Pancreas (tissue), 10 donors: ENCODE measurements at places on chromosomes 5 and 9. TPM values are rescaled to one million over a fixed set of nuclear protein-coding genes. Genes with fewer than 3 reads are reported as not detected.

- no peaks in the 10 kb centered on the region for H3K27me3 ChIP-seq
- DNase-seq = no peak
- no peak overlapping the region for H3K4me3 ChIP-seq
- H3K4me1 ChIP-seq = no peaks in the 10 kb centered on the region
- H3K27ac ChIP-seq = no peak overlapping the region
Measured at GRCh38 chr5:147560718-147561331, 51.0 kb upstream of the DPYSL3 start.

GRCh38 chr9:3124001-3124400 lies 280.1 kb upstream of the PUM3 start:
- DNase-seq = no peak
- H3K27me3 ChIP-seq = no peaks in the 10 kb centered on the region
- no peaks in the 10 kb centered on the region for H3K36me3 ChIP-seq
- no peaks in the 10 kb centered on the region for H3K4me1 ChIP-seq
- no peak overlapping the region for H3K27ac ChIP-seq

DNA sequence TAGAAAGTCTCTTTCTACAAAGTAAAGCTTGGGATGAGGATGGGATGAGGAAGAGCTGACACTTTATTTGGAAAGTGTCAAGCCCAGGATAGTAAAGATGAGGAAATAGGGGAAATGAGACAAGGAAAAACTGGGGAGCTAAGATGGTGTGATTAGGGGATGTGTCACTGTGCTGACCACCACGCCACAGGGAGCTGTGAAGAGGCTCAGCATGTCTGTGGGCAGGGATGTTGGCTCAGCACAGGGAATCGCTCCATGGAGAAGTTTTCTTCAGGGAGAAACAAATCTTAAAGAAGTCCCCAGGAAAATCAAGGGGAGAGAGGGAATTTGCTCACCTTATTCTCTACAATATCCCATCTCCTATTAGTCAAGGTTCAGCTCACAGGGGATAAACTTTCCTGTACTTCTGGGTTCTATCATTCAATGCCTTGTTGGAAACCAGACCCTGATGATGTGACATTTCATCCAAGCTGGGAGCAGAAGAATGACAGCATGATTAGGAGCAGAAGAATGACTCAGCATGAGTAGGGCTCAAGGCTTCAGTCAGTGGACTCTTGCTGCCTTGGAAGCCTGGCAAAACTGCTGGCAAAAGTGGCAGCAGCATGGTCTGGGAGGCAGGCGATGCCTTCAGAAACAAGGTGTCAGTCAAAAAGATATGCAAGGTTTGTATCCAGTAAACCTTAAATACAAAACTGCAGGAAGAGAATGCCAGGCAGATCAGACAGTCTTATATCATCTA lies 4.9 kb downstream of the HSPB3 start:
- peaks cover 5% of the 10 kb centered on the region for H3K4me1 ChIP-seq
- no peaks in the 10 kb centered on the region for H3K36me3 ChIP-seq
- H3K27me3 ChIP-seq = no peaks in the 10 kb centered on the region
- DNase-seq = no peak
- no peak overlapping the region for H3K4me3 ChIP-seq

DNA sequence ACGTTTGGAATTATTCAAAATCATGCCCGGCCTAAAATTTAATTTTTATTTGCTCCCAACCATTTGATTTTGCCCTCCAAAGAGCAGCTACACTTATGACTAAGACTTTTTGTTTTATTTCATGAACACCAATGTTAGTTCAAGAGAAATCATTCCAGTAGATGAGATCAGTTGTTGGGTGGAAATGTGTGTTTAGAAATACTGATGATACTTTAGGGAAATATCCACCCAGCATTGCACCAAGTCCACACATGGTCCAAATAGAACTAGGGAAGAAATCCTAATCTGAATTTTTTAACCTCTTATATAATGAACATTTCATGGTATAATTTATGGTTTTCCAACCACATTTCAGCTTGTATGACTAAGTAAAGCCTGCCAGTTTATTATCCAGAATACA lies 28.3 kb upstream of the GOLPH3 start:
- no peaks in the 10 kb centered on the region for H3K36me3 ChIP-seq
- no peak overlapping the region for H3K27ac ChIP-seq
- no peak for DNase-seq
- H3K27me3 ChIP-seq = no peaks in the 10 kb centered on the region
- H3K4me1 ChIP-seq = peaks cover 8% of the 10 kb centered on the region

- no peaks in the 10 kb centered on the region for H3K36me3 ChIP-seq
- H3K27me3 ChIP-seq = no peaks in the 10 kb centered on the region
- no peaks in the 10 kb centered on the region for H3K4me1 ChIP-seq
- no peak for DNase-seq
- H3K27ac ChIP-seq = peak overlapping the region; percentile 91
Measured at GRCh38 chr9:111036946-111037345, 1.3 kb downstream of the LPAR1 start.

- H3K27ac ChIP-seq = peak overlapping the region; percentile 58
- H3K4me1 ChIP-seq = peaks cover 38% of the 10 kb centered on the region
- H3K27me3 ChIP-seq = no peaks in the 10 kb centered on the region
- DNase-seq = peak; percentile 88
- no peak overlapping the region for H3K4me3 ChIP-seq
Measured at GRCh38 chr5:140240987-140241706, 61.8 kb downstream of the PFDN1 start.

- no peak overlapping the region for H3K27ac ChIP-seq
- H3K4me1 ChIP-seq = no peaks in the 10 kb centered on the region
- no peak for DNase-seq
- no peak overlapping the region for H3K4me3 ChIP-seq
Measured at GRCh38 chr9:83410701-83411100, 127.5 kb downstream of the FRMD3 start.

GRCh38 chr5:124935065-124935464 lies 188.6 kb upstream of the ZNF608 start:
- H3K27ac ChIP-seq = no peak overlapping the region
- H3K4me1 ChIP-seq = no peaks in the 10 kb centered on the region
- no peaks in the 10 kb centered on the region for H3K27me3 ChIP-seq
- no peak overlapping the region for H3K4me3 ChIP-seq
- H3K36me3 ChIP-seq = no peaks in the 10 kb centered on the region
- no peak for DNase-seq

GRCh38 chr5:122400341-122400740 lies 88.3 kb downstream of the SNCAIP start:
- no peaks in the 10 kb centered on the region for H3K4me1 ChIP-seq
- H3K27me3 ChIP-seq = no peaks in the 10 kb centered on the region
- no peak overlapping the region for H3K4me3 ChIP-seq
- H3K27ac ChIP-seq = no peak overlapping the region

- H3K4me3 ChIP-seq = no peak overlapping the region
- no peak for DNase-seq
- no peaks in the 10 kb centered on the region for H3K27me3 ChIP-seq
Measured at GRCh38 chr9:95096381-95096780, 221.1 kb downstream of the FANCC start.

GRCh38 chr5:156414391-156414790 lies 87.4 kb downstream of the SGCD start:
- H3K27ac ChIP-seq = no peak overlapping the region
- no peak overlapping the region for H3K4me3 ChIP-seq
- H3K27me3 ChIP-seq = no peaks in the 10 kb centered on the region
- no peaks in the 10 kb centered on the region for H3K36me3 ChIP-seq
- H3K4me1 ChIP-seq = no peaks in the 10 kb centered on the region

DNA sequence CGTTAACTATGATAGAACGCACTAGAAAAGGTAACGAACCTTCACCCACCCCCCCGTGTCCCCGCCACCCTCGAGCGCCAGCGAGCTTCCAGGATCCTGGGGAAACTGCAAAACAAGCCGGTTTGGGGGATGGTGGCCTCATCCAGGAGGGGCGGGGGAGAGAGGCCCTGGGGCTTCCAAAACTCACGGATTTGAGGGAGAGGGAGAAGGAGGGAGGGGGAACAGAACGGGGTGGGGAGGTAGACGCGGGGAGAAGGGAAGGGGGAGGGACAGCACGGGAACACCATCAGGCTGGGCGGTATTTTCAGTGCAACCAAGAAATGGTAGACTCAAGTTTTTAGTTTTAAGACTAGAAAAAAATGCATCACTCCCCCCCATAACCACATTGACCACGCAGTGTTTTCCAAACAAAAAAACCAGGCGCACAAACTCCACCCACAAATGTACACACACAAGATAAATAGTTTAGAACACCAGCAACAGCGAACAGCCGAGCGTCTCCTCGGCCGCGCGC lies 1.4 kb downstream of the NRARP start:
- H3K4me1 ChIP-seq = peaks cover 34% of the 10 kb centered on the region
- no peaks in the 10 kb centered on the region for H3K36me3 ChIP-seq
- H3K27ac ChIP-seq = peak overlapping the region; percentile 87
- DNase-seq = peak; percentile 52
- no peaks in the 10 kb centered on the region for H3K27me3 ChIP-seq

DNA sequence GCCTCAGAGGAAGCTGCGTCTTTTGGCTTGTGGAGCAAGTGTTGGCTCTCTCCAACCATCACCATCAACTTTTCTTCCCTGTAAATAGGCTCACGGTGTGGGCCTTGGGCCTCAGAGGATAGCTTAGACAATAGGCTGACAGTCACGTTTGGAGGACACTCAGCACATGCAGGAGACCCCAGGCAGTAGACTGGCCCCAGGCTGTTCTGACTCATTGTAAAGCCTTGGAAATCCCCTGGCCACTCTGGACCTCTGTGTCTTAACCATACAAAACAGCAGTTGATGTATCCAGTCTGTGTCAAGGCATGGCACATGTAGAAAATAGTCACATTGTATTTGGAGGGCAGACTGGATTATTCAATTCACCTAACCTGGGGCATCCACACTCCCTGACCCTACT lies 18.6 kb downstream of the CD74 start:
- H3K36me3 ChIP-seq = peaks cover 3% of the 10 kb centered on the region
- H3K27ac ChIP-seq = no peak overlapping the region
- H3K4me1 ChIP-seq = no peaks in the 10 kb centered on the region
- no peaks in the 10 kb centered on the region for H3K27me3 ChIP-seq
- no peak for DNase-seq
- H3K4me3 ChIP-seq = no peak overlapping the region

DNA sequence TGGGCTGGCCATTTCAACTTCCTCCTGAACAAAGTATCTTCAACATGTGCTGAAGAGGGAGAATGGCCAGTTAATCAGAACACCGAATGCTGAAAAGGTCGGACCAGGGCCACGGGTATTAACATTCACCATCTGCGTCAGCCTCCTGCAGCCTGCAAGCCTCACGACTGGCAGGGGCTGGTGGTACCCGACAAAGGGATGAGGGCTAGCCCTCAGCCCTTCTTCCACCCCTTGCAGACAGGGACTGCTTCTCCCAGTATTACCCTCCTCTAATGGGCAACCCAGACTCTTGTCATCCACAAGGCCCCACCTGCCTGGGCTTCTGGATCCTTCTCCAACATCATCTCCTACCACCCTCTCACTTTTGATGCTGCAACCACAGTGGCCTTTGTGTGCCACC lies 246.6 kb downstream of the FSTL4 start:
- H3K4me3 ChIP-seq = no peak overlapping the region
- no peak overlapping the region for H3K27ac ChIP-seq
- no peaks in the 10 kb centered on the region for H3K36me3 ChIP-seq
- no peaks in the 10 kb centered on the region for H3K4me1 ChIP-seq

DNA sequence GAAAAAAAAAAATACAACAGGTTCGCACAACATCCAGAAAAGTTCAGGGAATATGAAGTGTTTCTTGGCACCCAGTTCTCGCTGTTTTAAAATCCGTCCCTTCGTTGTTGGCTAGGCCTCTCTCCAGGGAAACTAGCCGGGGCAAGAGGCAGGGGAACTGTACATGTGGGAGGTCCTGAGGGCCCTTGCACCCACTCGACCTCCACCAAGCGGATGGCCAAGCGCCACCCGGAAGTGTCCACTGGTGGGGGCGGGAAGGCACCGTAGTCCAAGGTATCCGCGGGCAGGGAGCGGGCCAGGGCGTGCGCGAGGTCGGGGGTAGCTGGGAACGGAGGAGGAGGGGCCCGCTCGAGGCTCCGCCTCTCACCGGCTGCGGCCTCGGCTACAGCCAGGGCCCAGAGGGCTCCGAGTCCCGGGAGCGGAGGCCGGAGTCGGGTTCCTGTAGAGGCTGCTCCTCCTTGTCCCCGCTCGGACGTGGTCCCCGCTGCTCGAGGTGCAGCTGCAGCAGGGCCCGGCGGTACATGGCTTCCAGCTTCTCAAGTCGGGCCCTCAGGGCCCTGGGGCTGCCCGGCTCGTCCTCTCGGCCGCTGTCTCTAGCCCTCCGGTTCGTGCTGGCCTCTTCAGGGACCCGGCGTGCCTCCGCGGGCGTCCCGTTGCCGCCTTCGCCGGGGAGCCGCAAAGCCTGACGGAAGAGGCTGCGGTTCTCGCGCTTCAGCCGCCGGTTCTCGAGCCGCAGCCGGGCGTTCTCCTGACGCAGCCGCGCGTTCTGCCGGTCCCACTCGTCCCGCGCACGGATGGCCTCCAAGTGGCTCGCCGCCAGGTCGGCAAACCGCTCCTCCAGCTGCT lies 720 bp downstream of the TUSC1 start:
- no peaks in the 10 kb centered on the region for H3K27me3 ChIP-seq
- H3K4me3 ChIP-seq = peak overlapping the region; percentile 69
- H3K27ac ChIP-seq = peak overlapping the region; percentile 96
- H3K36me3 ChIP-seq = no peaks in the 10 kb centered on the region

DNA sequence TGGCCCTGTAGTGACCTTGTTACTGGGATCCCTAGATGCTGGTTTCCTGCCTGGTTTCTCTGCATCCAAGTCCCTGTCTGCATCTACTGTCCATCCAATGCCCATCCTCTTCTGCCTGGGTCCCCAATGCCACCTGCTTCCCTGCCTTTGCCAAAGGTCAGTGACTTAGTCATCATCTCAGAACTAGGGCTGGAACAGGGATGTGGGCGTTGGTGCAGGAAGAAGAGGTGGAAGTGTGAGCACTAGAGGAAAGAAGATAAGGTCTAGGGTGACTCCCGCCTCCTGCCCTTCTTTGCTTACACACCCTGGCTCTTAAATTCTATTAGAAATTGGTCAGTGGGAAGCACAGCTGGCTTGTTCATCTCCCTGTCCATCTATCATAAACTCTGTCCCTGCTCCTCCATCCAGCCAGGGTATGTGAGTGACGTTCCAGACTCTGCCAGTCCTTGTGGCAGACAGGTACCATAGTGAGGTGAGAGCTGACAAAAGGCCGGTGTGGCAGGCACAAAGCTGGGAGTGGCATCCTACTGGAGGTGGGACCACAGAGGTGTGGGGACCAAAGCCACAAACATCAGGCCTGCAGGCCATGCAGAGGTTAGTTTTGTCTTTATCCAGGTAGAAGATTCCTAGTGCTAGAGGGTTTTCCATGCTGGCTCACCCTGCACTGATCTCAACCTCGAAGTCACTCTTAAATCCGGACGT lies 9.2 kb downstream of the PTPN3 start:
- DNase-seq = no peak
- no peak overlapping the region for H3K27ac ChIP-seq
- H3K4me1 ChIP-seq = peaks cover 4% of the 10 kb centered on the region

TRPM3 gene
- 0.30 TPM for polyA plus RNA-seq

EPB41L4A gene
- 4.4 TPM for polyA plus RNA-seq

PCDHA13 gene
- polyA plus RNA-seq = 0.35 TPM

TRPM6 gene
- 0.23 TPM for polyA plus RNA-seq

F12 gene
- 2.2 TPM for polyA plus RNA-seq

GABRB2 gene
- not detected for polyA plus RNA-seq

PLAC8L1 gene
- 0.61 TPM for polyA plus RNA-seq

LRRC19 gene
- polyA plus RNA-seq = not detected

DMAC1 gene
- polyA plus RNA-seq = 8.0 TPM
